NCI-H2081 (cell line): ENCODE measurements at places on chromosomes 11 and 22.

DNA sequence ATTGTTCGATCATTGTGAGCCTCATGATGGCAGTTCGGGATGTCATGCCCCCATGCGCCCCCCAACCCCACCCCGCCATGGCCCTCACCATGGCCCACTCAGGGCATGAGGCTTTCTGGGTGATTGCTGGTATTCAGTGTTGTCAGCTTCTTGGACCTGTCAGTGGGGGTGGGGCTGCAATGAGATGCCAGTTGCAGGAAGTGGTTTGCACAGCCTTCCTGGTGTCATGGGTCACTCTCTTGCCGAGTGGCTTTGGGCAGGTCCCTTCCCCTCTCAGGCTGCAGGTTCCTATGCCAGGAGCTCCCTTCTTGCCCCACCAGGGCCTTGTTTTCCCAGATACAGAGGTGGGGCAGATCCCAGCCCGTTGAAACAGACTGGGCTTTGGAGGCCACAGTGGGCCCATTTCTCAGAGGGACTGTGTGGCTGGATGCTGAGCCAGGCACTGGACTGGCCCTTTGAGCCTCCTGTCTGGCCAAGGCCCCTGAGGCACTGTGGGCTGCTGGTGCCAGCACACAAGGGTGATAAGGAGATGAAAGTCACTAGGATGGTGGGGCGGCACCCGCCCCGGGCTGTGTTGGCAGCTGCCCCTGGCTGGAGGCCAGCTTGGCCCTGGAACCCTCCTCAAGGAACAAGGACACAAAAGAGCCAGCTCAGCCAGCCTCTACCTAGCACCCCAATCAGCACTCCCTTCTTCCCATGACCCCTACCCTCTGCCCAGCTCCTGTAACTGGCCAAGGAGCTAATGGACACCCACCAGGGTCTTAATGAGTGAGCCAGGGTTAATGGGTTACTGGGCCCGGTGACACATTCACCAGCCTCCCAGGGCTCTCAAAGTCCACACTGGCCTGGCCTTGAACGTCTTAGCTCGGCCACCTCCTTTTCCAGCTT lies 1.5 kb upstream of the GGT1 start:
- no peak for DNase-seq

DNA sequence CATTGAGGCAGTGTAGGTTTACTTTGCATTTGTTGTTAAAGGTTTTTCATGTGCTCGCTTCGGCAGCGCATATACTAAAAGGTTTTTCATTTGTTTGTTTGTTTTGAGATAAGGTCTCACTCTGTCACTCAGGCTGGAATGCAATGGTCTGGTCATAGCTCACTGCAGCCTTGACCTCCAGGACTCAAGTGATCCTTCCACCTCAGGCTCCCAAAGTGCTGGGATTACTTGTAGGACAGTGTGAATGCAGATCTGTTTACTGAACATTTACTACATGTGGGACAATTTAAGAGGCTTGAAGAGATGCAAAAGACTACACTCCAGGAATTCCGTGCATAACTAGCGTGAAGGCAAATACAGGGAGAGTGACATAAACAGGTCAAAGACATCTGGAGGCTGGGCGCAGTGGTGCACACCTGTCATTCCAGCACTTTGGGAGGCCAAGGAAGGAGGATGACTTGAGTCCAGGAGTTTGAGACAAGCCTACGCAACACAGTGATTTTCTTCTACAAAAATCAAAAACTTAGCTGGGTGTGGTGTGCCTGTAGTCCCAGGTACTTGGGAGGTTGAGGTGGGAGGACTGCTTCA lies 34.1 kb downstream of the YPEL1 start:
- DNase-seq, result no peak

- DNase-seq, result no peak
Observed at GRCh38 chr11:46381819-46382645, 563 bp downstream of the MDK start.

DNA sequence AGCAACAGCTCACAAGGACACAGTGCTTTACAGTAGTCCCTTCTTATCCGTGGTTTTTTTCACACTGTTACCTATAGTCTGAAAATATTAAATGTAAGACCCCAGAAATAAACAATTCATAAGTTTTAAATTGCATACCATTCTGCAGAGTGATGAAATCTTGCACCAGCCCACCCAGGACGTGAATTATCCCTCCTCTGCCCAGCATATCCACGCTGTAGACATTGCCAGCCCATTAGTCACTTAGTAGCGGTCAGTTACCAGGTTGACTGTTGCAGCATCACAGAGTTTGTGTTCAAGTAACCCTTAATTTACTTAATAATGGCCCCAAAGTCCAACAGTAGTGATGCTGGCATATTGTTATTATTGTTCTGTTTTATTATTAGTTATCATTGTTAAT lies 3.6 kb downstream of the CLTCL1 start:
- DNase-seq, result no peak

GRCh38 chr11:44188643-44189042 lies 93.2 kb downstream of the EXT2 start:
- no peak for DNase-seq

GRCh38 chr11:6321961-6322362 lies 1.7 kb upstream of the CAVIN3 start:
- DNase-seq, result peak; percentile 60

GRCh38 chr11:134377876-134378275 lies 34.2 kb downstream of the B3GAT1 start:
- DNase-seq, result no peak

GRCh38 chr22:43230971-43231723 lies 44.2 kb upstream of the TTLL12 start:
- DNase-seq, result peak; percentile 70

- DNase-seq, result no peak
Observed at GRCh38 chr11:34784318-34784841, 131.8 kb downstream of the APIP start.

DNA sequence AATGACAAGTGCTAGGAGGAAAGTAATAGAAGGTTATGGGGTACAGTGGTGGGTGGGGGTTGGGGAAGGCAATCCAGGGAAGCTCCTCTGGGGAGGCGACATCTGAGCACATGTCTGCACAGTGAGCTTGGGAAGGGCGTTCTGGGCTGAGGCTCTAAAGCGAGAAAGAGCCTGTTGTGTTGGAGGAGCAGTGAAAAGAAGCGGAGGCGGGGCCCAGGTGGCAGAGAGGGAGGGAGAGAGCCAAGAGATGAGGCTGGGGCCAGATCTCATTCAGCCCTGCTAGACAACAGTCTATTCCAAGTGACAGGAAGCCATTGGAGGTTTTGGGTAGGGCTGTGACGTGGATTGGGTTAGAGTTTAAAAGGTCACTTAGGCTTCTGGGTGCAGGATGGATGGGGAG lies 55.3 kb upstream of the PARVG start:
- DNase-seq, result no peak

GRCh38 chr11:29361369-29361768 lies 655.5 kb downstream of the KCNA4 start:
- no peak for DNase-seq

DNA sequence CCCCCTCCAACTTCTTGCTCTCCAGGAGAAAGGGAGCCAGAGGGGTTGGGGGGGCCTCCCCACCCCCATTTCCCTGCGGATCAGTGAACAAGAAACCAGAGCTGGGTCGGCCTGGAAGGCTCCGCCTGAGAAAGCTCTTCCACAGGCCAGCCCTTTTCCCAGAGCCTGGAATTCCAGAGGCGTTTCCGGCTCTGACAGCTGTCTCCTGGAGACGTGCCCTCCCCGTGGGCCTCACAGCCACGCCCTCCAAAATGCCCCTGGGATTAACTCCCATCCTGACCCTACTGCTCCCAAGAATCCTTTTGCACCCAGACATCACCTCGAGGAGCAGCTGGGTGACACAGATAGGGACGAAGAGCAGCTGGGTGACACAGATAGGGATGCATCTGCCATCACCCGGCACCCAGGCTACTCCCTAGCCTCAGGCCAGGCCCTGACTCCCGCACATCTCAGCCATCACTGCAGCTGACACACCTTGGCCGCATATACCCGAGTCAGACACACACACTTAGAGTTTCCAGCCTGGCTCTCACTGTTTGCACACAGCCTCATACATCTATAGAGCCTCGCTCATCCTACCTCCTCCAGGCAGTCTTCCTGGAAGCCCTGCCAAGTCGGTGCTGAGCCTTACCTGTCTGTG lies 7.6 kb upstream of the CDC42EP1 start:
- no peak for DNase-seq

DNA sequence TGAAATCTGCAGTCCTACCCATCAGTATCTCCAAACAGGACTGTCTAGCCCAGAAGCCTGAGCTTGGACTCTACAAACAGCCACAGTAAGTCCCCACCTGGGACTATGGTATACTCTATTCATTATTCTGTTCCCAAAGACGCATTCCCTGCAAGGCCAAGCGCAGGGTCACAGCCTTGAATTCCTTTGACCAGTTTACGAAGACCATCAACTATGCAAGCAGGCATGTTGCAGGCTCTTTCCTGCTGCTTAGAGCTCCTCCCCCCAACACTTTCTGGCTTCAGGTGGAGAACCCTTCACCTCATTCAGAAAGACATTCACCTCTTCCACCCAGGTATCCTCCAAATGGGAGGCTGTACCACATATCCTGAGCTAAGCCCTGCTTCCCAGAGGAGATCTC lies 62.5 kb downstream of the TIMP3 start:
- DNase-seq, result no peak

GRCh38 chr11:76459299-76459698 lies 14.5 kb downstream of the EMSY start:
- DNase-seq, result peak; percentile 6

DNA sequence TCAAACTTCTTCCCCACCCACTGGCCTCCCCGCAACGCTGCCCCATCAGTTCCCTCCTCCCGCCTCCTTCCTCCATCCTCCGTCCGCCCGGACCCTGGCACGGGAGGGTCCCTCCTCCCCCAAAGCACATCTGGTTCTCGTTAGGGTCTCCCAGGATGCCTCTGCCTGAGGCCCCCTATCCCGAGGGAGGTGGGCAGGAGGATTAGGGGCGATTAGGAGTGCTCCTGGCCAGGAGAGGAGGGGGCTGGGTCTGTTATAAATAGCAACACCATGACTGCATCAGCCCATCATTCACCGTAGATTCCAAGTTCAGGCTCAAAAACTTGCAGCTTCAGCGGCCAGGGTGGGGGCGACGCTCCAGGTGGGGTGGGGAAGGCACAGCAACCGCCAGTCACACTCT lies 10.4 kb downstream of the MYRF start:
- no peak for DNase-seq

GRCh38 chr11:1060852-1061616 lies 13.6 kb upstream of the MUC2 start:
- DNase-seq, result no peak

DNA sequence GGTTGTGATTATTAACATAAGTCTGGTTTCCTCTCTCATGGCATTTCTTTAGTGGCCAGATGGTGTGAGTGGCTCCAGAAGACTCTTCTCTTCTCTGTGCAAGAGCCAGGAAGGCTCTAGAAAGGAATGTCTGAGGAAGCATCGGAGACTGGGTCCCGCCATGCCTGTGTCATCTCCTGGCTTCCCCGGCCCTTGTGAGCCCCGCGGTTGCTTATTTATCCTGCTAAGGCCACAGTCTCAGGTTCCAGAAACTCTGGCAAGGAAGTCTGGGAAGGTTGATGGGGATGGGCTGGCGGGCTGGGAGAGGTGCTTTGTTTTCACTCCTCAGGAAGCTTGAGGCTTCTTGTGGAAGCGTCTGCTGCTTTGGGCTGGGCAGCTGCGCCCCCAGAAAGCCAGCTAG lies 18.9 kb downstream of the BCR start:
- DNase-seq, result no peak
